ENCODE measurements at places on chromosomes 3 and 15.

DNA sequence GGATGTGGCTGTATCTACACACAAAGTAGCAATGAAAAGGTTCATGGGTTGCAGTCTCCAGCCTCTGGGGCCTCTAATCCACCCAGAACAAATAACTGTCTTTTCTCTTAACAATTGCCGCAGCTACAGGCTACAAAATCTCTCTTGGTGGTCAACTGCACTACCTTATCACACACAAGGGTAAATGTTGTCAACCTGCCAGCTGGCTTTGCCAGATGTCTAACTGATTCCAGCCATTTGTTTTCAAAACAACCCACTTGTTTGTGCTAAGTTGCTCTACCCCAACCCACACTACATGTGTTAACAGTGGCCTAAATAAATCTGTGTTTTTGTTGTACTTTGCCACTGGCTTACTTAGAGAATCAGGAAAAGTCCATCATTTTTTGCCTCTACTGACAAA lies 447.3 kb downstream of the TAFA4 start:
- no peak for DNase-seq

DNA sequence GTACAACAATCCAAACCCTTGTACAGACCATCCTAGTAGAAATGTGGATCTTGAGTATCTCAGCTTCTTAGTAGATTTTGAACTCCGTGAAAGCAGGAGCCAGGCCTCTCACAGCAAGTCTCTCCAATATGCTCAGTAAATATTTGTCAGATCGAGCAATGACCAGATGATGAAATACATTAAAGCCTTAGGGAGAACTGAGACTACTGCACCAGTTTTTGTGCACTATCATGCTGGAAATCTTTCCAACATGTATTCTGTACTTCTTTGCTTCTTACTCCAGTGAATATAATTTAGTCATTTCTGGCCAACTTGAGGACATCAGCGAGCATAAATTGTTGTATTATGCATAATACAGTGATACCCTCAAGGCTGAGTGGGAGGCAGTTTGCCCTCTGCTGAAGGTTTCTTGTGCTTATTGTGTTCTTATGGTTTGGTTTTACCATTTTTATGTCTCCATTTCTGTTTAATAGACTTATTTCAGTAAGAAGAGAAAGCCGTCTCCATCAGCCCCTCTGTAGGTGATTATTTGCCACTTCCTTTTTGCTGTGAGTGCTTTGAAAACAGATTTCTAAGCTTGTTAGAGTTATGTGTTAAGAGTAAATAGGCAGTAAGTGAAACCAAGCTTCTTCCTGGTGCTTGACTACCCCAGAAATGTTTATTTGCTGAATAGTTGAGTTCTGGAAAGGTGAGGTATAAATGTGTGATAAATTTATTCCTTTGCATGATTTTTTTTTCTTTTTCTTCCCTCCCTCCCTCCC lies 147.1 kb downstream of the PGPEP1L start:
- no peak for DNase-seq

DNA sequence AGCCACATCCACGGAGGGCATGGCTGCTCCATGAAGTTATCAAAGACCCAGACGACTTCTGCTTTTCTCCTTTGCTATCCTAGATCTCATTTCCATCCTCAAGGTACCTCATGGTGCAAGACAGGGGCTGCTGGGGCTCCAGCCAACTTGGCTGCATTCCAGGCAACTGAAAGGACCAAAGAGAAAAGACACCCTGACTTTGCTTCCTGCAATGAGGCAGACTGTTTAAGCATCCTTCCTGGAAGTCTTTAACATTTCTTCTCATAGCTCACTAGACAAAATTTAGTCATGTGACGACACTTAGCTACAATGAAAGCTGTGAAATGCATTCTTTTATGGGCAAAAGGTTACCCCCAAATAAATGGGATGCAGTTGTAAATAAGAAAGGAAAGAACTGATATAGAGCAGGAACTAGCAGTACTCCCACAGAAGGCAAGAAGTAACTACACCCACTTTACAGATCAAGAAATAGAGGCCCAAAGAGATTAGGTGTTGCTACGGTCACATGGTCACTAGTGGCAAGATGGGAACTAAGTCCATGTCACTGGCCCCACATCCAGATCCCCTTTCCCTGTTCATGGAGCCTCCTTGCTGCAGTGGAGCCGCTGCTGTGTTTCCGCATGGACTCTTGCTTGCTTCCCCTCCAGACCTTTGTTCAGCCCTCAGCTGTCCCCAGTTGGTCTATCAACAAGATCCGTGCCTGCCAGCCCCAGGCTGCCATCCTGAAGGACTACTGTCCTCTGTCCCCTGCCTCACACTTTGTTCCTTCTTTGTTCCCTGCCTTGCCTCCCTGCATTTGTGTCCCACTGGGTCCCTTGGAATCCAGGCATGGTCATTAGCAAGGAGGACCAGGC lies 107.0 kb downstream of the XXYLT1 start:
- DNase-seq, result no peak

DNA sequence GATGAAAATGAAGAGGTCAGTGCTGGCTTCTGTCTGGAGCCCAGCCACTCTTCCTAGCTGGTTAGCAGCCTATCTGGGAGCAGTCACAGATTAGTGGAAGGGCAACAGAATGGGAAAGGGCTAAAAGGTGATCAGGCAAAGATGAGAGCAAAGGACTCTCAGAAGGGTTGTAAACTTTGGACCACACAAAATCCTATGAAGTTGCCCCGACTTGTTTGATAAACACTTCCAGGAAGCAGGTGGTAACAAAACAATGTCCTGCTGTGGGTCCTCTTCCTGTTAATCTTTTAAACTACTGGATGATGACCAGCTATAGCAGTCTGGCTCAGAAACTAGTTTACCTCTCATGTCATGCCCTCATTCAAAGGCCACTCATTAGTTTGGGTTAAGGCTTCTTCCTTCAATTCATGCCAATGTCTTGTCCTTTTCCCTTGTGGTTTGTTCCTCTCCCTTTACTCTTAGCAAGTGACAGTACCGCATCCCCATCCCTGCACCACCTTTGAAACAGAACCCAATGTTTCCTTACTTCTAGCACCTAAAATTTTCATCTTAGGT lies 19.2 kb downstream of the POLG start:
- DNase-seq, result no peak

DNA sequence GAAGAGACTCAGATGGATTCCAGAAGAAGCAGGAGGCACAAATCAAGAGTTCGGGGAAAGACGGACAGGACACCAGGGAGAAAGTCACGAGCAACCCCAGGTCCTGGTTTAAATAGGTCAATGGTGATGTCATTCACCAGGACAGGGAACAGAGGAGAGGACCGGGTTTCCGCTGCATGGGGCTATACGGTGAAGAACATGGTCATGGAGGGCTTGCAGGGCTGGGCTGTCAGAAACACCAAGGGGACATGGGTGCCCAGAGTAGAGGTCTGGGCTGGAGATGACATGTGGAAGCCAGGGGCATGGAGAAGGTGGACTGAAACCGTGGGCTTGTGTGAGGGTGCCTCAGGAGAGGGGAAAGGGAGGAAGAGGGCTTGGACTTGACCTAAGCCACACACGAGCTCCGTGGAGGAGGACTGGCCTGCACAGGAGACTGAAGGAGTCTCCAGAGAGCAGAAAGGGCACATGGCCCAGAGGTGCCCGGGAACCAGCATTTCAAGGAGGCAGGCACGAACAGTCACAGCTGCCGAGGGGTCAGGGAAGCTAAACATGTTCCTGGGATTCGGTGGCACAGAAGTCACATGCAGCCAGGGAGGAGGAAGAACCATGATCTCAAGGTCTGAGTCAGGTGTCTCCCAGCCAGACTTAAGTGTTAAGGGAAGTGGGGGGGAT lies 54.2 kb upstream of the RPL32 start:
- no peak for DNase-seq

DNA sequence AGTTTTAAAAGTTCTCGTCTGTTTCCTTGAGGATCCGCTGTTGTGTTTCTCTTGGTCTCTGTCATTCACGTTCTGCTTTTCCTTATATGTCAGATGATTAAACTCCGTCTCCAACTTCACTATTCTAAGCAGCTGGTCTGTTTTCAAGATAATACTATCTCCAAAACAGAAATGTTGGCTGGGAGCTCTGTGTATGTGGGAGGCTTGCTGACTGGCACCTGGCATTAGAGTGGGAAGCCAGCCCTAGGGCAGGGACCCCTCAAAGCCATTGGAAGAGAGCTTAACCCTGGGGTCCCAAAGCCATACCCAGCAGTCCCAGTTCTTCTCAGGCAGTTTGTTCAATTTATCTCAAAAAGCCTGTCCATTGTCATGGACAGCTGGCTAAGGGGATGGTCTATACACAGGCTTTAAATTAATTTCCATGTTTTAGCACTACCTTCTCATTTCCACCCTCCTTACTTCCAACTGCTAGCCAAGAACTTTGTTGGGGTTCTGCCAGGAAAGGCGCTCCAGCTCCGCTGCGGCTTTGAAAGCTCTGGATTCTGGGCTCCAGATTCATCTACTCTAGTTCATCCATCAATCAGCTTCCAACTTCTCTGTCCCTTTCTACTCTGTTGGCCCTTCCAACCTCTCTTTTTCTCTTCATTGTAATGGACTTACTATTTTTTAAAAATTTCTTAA lies 9.2 kb downstream of the BTBD1 start:
- no peak for DNase-seq

DNA sequence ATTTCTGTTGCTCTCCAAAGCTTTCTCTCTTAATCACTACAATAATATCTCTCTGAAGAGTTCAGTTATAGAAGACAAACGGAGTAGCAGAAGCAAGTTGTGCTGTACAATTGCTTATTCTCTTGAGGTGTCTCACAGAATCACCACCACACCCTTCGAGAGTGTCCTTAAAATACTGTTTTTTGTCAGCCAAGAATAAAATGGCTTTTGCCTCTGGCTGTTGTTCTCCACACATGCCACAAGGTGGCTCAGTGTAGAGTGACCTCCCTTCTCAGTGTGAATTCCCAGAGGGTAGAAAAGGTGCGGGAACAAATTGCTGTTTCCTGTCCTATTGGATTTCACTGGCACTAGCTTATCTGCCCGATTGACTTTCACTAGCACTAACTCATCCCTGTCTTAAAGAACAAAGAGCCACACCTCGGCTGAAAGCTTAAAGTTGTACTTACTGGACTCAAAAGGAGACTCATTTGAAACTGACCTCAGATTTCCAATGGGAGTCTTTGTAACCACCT lies 134.2 kb upstream of the SATB1 start:
- no peak for DNase-seq

DNA sequence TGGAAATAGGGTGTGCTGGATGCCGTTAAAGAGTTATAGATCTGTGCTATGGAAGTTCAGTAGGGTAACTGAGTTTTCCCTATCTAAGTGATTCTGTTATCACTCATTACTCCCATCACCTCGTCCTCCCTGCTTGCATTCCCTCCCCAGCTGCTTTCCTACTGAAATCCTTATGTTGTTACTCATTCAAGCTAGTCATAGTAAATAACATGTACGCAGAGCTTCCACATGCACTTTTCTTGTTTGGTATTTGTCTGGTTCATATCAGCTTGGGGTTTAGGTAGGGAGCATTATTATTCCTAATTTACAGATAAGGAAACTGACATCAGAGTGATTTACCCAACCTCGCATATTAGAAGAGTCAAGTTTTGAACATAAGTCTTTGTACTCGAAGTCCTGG lies 135.1 kb downstream of the HCN4 start:
- DNase-seq, result no peak

DNA sequence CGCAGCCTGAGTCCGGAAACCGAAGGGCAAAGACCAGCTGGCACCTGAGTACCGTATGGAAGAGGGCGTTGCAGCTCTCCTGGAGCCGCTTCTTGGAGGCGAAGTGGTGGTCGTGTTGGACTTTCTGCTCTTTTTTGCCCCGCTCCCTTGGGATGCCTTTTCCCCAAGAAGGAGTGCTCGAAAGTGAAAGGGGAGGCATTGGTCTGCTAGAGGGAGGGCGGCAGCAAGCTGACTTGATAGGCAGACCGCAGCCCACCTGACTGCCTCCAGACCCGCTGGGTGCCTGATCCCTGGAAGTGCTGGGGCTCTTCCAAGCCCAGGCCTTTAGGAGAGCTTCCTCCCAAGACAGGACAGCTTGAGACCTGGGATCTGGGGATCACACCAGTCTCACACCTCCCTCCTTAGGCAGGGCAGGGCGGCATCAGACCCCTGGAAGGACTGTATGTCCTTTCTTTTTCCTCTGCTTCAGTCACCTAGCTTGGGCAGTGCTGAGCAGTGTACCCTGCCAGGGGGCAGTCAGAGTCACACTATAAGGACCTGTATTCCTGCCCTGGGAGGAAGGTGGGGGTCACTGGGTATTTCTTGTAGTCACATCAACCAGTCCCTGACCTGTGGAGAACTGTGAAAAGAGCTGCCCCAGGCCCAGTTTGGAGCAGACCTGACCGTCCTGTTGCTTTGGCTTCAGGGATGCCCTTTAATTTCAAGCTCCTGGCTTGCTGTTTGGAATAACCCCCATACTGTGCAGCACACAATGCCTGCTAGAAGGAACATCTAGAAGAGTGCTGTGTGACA lies 2.1 kb downstream of the ACVR2B start:
- DNase-seq, result no peak

GRCh38 chr3:108432431-108432830 lies 78.0 kb downstream of the MYH15 start:
- DNase-seq, result no peak

DNA sequence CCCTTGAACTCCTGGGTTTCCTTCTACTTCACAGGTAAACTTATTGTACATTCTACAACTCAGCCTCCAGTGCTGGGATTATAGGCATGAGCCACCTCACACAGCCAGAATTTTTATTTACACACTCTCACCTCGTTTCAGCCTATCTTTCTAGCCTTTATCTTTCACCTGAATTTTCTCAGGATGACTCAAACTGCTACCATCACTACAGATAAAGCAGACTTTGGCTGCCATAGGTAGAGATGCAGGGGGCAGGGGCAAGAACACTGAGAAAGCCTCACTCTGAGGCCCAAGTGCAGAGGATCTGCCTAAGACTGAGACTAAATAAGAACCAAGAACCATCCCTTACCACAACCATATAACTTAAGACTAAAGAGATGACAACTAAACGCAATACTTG lies 59.0 kb downstream of the ETFA start:
- DNase-seq, result no peak

DNA sequence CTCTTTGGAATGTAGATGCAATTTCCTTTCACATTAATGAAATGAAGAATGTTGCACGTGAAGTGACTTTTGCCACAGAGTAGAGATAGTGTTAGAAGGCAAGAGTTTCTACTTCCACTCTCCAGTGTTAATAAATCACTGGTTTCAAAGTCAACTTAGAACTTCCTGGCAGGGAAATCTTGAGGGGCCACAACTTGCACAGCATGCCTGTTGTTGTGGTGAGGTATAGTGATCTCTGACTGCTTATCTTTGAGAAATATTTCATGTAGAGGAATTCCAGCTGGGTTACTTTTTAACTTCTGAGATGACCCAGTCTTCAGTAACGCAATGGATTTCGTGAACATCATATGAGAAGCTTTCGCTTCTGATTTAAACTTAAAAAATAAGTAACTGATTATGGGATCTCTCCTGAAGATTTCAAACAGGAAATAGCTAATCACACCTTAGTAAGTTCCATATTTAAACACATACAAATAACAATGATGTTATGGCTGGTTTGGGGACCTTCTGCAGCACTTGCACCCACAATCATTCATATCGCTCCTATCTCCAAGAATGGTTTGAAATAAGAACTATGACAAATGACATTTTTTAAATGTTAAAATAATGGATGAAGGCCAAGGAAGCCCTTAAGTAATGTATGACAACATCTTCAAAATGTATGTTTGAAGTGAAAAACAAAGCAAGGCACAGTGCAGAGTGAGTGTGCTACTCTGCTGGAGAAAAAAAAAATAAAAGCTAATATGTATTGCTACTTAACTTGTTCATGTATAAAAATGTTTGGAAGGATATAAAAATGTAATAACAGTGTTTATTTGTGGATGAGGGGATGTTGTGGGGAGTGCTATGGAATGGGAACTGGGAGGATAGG lies 726.5 kb upstream of the NECTIN3 start:
- DNase-seq, result no peak

Measured in brain pericyte (primary cell).